ENCODE measurements at places on chromosomes 4 and X.

DNA sequence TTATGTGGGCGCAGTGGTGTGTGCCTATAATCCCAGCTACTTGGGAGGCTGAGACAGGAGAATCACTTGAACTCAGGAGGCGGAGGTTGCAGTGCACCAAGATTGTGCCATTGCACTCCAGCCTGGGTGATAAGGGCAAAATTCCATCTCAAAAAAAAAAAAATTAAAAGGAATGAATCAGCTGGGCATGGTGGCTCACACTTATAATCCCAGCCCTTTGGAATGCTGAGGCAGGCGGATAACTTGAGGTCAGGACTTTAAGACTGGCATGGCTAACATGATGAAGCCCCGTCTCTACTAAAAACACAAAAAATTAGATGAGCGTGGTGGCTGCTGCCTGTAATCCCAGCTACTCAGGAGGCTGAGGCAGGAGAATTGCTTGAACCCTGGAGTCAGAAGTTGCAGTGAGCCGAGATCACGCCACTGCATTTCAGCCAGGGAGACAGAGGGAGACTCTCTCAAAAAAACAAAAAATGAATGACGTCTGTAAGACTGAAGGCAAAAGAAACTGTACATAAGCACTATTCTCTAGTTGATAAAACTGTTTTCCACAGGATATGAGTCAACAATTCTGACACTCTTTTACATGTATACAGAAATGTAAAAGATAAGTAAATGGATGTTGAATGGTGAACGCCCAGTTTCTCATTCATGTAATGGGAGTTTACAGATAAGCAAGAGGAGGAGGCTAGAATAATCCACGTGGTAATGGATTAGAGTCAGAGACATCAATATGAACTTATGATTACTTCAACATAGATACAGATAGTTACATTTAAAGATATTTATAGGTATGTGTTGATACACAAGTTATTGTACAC lies 22.2 kb downstream of the CENPC start:
- no peak for DNase-seq

GRCh38 chr4:94934864-94935263 lies 177.1 kb downstream of the BMPR1B start:
- no peak for DNase-seq

- DNase-seq: no peak
Observed at GRCh38 chr4:1939664-1940509, 68.7 kb downstream of the NSD2 start.

GRCh38 chr4:123415576-123415975 lies 19.0 kb downstream of the SPRY1 start:
- no peak for DNase-seq

- no peak for DNase-seq
Observed at GRCh38 chr4:7309636-7310390, 117.5 kb downstream of the SORCS2 start.

DNA sequence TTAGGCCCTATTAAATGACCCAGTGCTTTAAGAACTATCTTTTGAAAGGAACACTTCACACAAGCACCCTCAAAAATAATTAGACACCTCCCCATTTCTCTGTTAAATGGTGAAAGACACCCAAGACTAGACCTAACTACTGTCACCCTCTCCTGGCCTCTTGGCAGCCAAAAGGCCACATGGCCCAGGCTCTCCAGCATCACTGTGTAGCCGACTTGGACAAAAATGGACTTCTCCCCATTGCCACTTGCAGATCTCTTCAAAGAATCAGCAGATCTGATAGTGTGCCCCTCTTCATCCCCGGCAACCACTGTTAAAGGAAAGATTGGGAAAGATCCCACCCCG lies 2.0 kb downstream of the MID1IP1 start:
- DNase-seq: no peak

- no peak for DNase-seq
Observed at GRCh38 chr4:152556283-152556682, 20.4 kb upstream of the FBXW7 start.

GRCh38 chrX:69285881-69286564 lies 120.8 kb upstream of the PJA1 start:
- DNase-seq: peak; percentile 61

DNA sequence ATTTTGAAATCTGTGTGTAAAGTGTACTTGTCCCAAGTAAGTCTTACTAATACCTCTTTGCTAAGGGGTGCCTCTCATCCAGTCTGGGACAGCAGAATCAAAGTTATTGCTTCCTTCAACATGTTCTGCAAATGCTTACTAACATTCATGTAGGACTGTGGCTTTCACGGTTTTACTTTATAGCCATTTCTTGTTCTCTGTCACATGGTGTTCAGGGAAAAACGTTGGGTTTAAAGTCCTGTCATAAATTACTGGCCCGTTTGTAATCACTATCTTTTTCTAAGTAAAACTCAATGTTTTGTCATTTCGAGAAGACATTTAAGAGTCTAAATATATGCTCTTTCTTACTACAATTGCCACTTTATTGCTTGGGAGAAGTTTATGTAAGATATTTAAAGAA lies 321.1 kb downstream of the STIM2 start:
- DNase-seq: no peak

GRCh38 chr4:121221608-121222007 lies 57.5 kb upstream of the TNIP3 start:
- no peak for DNase-seq

DNA sequence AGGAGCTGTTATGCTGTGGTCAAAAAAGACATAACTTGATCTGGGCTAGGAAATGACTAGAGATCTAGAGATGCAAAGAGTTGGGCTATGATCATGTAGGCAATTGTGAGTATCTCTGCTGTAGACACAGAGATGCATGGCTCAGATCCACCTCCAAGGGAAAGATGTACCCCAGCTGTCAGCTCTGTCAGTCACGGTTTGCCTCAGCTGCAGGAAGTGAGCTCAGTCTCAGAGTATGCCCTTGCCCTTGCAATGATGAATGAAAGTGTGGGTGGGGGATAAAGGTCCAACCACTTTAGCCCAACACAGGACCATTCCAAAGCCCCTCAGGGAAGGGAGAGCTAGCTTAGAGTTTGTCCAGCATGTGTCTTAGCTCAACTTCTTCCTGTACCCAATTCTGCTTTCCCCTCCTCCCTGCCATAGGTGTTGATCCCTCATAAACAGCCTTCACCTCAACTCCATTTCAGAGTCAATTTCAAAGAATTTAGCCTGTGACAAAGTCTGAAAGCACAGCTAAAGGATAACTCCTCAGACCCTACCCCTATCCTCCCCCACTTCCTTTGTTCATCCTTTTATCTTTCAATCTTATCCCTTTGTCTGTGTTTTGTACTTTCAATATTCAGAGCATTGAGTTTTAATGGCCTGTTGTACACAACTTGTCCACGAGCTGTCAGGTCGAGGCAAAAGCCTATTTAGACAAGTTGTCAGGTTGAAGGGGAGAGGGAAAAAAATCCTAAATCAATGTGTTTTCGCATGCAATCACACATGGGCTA lies 90.6 kb downstream of the MID1IP1 start:
- DNase-seq: no peak

- DNase-seq: no peak
Observed at GRCh38 chr4:70630162-70630561, 1.6 kb downstream of the ENAM start.

DNA sequence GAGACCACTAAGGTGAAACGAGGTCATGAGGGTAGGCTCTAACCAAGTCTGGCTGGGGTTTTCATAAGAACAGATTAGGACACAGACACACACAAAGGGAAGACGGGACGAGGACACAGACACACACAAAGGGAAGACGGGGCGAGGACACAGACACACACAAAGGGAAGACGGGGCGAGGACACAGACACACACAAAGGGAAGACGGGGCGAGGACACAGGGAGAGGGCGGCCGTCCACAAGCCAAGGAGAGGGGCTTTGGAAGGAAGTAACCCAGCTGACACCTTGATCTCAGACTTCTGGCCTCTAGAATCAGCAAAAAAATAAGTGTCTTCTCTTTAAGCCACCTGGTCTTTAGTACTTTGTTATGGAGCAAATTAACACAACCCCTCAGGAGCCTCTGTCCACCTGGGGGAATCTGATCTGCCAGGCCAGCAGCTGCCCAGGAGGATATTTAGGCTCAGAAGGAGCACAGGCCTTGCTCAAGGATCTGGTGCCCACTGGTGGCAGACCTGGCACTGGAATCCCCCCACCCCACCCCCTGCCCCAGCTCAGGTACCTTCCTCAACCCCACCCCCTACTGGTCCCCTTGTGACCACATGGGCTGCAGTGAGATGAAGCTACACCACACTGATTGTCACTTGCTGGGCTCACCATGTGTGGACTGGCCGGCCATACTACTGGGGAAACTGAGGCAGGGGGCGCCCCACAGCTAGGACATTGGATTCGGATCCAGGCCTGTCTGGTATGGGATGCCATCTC lies 2.8 kb downstream of the ABLIM2 start:
- no peak for DNase-seq

- no peak for DNase-seq
Observed at GRCh38 chr4:186831574-186831973, 107.9 kb upstream of the FAT1 start.
